ENCODE measurements at places on chromosomes 2 and 18.

GRCh38 chr2:69111076-69111475, 98.1 kb downstream of the ANTXR1 start:
- no peak for DNase-seq

DNA sequence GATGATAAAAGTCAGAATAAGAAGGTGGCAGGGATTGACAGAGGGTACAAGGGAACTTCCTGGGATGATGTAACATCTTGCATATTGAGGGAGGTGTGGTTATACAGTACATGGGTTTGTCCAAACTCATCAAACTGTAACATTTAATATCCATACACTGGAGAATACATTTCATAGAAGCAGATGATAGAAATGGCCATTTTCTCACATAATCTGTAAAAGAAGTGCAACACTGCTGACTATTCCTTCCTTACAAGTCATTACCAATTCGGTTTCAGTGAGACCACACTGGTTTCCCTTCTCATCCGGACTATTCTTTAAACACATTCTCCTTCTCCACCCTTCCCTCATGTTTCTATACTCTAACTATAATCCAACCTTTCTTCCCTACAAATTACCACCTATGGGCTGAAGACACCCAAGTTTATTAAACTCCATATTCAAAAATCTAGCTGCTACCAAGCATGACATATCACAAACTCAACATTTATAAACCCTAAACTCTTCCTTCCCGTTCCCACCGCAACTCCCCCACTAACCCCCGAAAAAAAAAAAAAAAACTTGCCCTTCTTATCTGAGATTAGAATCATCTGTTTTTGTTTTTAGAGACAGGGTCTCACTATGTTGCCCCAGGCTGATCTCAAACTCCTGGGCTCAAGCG, 1.6 kb downstream of the COX7A2L start:
- DNase-seq: no peak

DNA sequence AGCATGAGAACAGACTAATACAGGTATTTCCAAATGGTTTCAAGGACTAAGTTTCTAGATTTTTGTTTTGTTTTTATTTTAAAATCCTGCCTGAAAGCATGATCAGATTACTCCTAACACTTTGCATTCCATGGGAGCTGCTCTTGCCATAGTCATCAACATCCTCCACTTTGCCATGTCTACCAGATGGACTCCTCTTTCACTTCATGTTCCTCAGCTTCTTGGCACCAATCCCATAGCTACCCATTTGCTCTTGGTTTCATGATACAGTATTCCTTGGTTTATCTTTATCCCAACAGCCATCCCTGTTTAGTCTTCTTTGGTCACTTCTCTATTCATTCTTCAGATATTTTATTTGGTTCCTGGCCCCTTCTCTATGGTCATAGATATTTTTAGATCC, 154.2 kb upstream of the CCDC195 start:
- no peak for DNase-seq

GRCh38 chr2:214051585-214051984, 359.3 kb upstream of the VWC2L start:
- no peak for DNase-seq

- peak; percentile 14 for DNase-seq
Observed at GRCh38 chr2:136375017-136375901, 257.3 kb upstream of the CXCR4 start.

DNA sequence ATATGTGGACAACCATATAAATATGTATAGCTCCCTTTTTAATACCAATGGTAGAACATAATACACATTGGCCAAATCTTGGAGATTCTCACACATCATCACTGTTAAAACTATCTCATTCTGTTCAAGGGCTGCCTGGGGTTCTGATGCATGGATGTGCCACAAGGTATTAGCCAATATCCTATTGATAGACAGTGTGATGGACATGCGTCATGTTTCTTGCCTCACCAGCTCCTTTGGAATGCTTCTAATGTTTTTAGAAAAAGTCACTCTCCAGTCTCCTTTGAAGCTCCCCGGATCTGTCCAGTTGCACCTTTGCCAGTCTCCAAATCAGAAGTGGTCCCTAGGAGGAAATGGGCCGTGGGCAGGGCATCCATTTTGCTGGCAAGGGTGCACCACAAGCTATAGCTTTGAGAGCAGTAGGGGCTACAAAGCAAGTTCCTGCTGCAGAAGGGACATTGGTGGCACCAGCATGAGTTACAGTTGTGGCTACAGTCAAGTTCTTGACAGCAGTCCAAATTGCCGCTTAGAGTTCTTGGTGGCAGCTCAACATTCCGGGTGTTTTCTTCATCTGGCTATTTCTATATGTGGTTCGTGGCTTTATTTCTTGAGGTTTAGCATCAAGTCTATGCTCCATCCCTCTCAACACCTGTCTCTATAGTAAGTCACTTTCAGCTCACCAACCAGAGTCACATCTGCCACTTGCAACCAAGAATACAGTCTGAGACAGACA, 25.1 kb upstream of the ATRAID start:
- DNase-seq: no peak

DNA sequence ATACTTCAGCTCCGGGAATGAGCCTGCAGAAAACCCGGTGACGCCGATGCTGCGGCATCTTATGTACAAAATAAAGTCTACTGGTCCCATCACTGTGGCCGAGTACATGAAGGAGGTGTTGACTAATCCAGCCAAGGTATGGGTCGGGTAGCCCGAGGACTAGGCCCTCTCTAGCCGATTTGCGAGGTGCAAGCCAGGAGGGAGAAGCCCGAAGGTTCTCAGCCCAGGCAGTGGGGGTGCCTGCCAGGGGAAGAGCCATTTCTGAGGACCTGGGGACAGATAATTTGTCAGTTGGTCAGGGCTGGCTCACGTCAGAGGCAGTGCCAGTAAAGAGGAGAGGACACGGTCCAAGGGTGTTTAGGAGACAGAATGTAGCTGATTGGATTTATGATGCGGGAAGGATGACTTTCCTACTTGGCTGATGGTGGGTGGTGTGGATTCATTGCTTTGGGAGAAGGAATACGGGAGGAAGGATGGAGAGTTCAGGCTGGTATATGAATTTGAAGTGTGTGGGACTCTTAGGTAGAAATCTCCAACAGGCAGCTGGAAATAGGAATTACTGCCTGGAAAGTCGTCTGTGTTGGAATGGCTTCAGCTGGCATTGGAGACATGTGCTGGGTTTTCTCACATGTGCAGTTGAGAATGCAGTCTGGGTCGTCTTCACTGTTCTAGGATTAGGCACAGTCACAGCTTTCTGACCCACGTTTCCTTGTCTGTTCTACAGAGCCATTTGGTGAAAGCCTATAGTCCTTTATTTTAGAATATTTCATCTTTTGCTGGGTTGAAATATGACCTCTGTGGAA, 874 bp downstream of the NDUFAF7 start:
- DNase-seq: no peak

GRCh38 chr2:64686283-64686956, 32.7 kb upstream of the SERTAD2 start:
- no peak for DNase-seq

DNA sequence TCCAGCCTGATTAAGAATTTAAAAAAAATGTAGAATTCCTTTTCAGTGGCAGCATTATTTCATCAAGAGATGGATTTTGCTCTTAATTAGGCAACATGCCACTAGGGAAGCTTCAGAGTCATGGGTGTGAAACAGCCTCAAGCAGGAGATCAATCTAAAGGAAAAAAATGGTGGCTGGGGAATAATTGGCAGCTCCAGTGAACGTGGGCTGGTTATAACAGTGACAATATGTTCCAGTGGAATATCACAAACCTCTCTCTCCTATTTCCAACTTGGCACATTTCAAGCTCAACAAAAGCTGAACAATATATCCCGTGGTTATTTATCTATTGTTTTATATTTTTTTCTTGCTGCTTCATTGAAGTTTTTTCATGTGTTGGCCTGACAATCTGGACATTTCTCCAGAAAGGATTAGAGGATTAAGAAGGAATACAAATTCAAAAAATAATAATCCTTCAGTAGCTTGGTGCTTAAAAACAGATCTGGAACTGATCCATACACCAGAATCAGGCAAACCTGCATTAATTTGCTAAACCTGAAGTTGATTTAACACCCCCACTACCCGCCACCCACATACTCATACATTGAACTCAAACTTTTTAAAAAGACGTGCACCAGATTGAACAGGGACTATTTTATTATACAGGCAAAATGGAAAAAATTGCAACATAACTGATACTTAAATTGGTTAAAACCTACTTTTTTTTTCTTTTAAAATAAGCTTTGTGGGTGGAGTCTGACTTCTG, 255.9 kb upstream of the SPRED2 start:
- no peak for DNase-seq

DNA sequence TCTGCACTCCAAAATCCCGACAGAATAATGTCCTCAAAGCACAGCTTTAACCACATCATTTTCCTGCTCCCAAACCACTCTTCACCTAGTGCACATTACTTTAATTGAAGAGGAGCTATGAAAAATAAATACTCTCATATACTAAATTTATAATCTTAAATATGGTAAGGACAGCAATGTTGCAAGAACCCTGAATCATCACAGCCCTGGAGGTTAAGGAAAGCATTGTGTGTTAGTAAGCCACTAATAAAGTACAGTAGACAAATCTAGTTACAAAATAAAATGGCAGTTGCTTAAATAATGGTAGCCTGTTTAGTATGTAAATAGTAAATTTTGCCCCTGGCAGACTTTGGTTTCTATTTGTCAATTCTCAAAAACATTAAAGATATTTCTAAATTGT, 27.0 kb upstream of the CCDC178 start:
- no peak for DNase-seq

DNA sequence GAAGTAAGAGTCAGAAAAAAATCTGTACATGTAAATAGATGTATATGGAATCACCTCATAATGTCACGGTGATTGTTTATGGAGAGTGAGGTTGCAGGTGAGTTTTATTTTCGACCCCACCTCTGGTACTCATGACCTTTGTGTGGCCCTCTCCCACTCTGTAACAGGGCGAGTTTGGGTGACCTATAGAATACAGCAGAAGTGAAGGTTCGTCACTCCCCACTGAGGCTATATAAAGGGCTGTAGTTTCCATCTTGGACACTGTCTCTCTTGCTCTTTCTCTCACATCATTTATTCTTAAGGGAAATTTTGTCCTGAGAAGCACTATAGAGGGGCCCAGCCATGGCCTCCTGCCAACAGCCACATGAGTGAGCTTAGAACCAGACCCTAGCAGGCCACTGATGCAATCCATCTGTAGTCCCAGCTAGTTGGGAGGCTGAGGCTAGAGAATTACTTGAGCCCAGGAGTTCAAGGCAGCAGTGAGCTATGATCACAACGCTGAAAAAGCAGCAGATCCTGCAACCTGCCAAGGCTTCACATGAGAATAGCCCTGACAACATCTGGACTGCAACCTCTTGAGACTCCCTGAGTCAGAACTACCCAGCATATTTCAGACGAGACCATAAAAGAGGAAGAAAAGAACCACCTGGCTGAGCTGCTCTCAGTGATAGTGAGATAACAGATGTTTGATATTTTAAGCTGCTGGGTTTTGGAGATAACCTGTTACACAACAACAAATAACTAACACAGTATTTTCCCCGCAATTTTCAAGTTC, 74.3 kb upstream of the SLC1A4 start:
- DNase-seq: no peak

- DNase-seq: peak; percentile 34
Observed at GRCh38 chr2:133561045-133561852, 7.0 kb downstream of the NCKAP5 start.

DNA sequence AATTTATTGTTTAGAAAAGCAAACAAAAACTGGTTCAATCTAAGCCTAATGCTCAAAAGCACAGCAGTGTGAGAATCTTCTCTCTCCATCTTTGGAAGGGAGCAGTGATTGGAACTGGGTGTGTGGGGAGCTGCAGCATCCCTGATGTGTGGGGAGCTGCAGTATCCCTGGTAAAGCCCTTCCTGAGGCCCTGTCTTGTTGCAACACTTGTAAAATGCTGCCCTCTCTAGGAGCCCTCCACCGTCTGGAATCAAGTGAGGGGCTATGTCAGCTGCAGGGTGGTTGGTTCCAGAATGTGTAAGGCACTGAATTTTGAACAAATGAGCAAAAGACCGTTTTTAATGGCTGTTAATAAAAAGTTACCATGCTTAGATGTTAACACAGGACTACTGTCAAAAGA, 147.7 kb upstream of the RAB12 start:
- no peak for DNase-seq

DNA sequence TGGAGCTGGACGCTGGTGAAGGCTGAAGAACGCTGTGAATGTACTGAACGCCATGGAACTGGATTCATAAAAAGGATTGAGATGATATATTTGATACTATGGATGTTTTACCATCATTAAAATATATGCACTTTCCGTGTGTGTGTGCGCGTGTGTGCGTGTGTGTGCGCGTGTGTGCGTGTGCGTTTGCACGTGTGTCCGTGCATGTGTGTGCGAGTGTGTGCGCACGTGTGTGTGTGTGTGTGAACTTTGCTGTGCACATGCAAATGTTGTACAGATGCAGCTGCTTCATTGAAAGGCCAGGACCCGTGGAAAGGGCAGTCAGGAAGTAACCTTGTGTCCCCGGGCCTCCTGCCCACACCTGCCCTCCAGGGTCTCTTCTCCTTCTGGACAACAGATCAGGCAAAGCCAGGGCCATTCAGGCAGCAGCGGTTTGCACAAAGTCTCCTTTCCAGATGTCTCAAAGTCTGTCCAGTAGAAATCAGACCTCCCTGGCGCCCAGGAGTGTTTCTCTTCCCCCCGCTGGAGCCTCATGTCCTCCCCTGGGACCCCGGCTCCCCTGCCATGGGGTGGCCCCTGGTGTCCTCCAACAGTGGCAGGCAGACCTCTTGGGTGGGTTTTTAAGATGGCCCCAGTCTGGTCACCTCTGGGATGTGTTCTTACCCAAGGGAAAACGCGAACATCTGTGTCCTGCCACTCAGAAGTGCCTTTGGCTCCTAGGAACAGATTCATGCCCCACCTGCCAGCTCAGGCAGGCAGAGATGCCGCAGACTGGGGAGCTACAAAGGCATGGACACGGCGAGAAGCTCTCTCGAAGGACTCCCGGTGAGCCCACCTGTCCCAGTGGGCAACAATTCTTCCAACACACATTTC, 86.1 kb upstream of the GPC1 start:
- no peak for DNase-seq

GRCh38 chr2:38747007-38747424, 4.1 kb downstream of the SRSF7 start:
- DNase-seq: no peak

DNA sequence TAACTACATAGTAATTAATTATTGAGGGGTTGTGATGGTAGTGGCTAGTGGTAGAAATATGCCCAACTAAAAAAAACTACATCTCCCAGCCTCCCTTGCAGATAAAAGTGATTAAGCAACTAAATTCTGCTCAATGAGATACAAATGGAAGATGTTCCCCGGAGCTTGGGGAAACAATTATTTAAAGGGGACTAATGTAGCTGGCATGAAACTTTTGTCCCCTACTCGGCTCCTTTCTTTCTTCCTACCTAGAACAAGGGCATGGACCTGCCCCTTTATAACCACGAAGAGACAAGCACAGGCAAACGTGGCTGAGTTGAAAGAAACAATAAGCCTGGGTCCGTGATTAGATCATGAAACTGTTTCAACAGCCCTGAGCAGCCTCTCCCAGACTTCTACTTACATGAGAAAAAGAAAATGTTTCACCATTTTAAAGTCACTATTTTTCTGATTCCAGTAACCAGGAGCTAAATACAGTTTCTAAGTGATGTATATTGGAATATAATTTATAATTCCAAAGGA, 236.9 kb downstream of the SCG2 start:
- no peak for DNase-seq
